ENCODE measurements at places on chromosomes 4 and X.

DNA sequence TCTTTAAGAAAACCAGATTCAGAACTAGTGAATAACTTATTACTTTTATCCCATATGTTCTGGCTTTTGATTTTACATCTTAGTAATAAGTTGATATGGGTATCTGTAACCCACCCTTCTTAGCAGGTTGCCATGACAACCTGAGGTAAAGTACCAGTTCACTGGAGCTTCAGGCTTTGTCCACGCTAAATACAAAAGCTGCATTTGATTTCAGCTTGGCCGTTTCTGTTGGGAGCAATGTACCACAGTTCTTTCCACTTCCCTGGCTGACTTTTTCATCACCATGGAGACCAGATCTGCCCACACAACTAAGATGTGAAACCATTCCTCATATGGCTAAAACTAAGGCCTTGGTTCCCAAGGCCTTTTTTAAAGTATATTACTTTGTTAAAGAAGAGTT lies 26.1 kb downstream of the KLHL34 start:
- DNase-seq = no peak

DNA sequence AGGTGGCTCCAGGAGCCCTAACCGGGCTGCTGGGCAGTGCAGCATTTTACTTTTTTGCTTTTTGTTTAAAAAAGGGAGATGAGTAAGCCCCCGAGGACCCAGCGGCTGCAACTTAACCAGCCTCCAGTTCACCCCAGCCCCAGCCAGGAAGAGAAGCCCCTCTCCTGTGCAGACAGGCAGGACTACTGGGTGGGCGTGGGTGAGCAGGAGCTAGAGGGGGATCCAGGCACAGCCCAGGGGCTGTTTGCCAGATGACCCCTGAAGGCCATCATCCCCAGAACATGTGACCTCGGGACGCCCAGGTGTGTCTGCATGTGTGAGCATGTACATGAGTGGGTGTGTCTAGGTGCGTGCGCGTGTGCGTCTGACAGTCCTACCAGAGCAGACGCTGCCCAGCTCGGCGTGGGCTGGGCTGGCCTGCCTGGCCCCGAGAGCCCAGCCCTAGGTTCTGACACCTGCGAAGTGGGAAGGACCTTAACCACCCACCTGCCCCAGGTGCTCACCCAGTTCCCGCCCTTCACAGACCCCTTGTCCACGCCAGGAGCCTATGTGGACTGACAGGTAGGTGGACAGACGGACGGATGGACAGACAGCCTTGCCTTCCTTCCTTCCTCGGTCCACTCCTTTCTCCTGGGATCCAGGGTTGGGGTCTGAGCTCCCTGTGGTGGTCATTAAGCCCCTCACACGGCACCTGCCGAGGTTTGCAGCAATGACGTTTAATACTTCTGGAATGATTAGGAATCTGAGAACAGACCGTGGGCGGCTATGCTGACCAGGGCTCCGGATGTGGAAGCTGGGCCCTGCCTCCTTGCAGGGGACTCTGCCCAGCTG lies 7.8 kb upstream of the HAUS3 start:
- no peak for DNase-seq

DNA sequence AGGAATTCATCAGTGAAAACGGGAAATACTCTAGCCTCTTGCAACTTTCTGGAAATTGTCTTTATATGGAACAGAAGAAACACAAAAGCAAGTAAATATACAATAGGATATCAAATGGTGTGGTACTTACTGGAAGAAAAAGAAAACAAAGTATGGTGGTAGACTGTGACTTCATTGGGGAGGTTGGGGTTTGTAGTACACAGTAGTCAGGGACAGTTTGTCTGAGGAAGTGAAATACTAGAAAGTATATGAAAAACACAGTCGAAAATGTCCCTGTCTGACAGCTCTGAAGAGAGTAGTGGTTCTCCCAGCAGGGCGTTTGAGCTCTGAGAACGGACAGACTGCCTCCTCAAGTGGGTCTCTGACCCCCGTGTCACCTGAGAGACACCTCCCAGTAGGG lies 390.0 kb upstream of the NWD2 start:
- DNase-seq = no peak

DNA sequence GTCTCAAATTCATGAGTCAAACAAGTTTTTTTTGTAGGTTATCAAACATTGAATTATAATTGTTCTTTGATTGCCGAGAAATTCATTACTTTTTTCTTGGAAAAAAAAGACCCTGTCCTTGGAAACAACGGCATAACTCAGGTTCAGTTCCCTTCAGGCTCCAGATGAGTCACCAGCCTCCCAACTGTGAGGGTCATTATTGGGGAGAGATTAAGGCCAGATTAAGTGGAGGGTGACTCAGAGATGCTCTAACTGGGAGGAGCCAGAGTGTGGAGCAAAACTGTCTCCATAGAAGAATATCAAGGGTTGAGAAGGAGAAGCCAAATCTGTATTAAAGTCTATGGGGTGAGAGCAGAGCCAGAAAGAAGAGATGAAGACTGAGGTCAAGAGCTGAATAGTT lies 9.6 kb downstream of the ADGRG4 start:
- DNase-seq = no peak

GRCh38 chr4:96009427-96010119 lies 169.7 kb downstream of the PDHA2 start:
- DNase-seq = no peak

DNA sequence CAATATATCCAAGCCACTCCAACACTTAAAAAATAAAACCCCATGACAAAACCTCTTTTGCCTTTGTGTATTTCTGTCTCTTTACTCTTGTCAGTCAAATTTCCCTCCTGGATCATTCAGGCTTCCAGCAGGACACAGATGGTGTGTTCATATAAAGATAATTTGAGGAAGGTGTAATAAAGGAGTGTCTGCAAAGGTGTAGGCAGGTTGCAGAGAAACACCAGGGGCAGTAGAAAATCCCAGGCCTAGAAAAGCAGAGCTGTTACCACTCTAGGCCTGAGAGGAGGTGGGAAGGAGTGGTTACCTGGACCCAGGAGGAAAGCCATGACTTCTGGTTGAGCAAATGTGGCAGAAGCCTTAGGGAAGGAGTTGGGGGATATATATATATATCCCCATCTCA lies 28.8 kb downstream of the CHRNA9 start:
- no peak for DNase-seq

GRCh38 chrX:102650903-102651241 lies 411 bp upstream of the GPRASP1 start:
- no peak for DNase-seq

DNA sequence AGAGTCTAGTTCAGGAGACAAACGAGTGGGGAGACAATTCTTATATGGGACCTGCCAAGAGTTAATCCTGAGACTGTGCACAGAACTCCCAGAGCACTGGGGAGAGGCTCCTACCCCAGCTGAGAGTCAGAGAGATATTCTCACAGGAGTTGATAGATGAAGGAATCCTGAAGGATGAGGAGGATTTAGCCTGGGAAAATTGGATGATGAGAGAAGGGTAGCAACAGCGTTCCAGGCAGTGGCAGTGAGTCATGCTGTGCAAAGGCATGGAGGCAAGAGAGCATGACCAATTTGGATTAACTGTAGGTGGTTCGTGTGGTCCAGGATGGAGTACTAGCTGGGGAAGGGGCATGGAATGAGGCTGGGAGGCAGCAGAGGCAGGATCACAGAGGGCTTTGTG lies 318.6 kb downstream of the LDB2 start:
- DNase-seq = no peak
